Stimulated activated CD8-positive, alpha-beta memory T cell treated with anti-CD3 and anti-CD28 coated beads, Interleukin-4, amount 100 ng/mL, for 48 hours (primary cell): ENCODE measurements at places on chromosomes 11 and 22.

GRCh38 chr22:48318575-48319320 lies 1508.9 kb downstream of the BRD1 start:
- DNase-seq: no peak

GRCh38 chr11:104781719-104782376 lies 116.4 kb downstream of the CASP12 start:
- DNase-seq: no peak

- DNase-seq: no peak
These were observed 48.8 kb downstream of the STIM1 start for GRCh38 chr11:3904228-3904627.

GRCh38 chr11:110092515-110093406 lies at the start of gene ZC3H12C:
TSS of gene ZC3H12C (plus strand) at chr11:110093392. CDS start at chr11:110093412, 20 bp downstream.
- DNase-seq: peak; percentile 62

DNA sequence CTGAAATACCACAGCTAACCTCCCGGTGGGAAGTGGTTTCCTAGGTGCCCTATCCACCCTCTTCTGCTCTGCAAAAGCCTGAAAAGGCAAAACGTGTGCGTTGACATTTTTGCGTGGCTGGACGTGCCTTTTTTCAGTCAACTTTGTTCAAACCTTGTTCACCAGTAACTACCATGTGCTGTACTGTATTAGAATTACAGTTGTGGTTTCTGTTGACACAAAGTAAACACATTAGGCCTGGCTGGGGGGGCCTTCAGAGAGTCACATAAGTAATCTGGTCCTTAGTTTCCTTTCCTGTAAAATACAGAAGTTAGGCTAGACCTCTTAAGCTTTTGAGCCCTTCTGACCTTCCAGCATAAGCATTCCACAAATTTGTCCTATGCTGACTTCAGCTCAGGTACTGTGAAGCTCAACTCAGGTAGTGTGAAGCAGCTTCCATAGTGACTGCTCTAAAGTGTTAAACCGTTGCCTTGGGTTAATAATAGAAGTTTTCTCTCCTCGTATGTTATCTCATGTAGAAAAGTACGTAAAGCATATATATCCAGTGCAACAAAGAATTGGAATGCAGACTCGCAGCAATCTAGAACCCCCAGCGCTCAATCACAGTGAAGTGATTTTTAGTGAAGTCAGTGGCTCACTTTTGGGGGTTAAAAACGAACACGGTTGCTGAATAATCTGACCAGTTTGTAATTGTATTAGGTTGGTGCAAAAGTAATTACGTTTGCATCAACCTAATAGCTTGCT lies 1.8 kb downstream of the EWSR1 start:
- peak; percentile 34 for DNase-seq

DNA sequence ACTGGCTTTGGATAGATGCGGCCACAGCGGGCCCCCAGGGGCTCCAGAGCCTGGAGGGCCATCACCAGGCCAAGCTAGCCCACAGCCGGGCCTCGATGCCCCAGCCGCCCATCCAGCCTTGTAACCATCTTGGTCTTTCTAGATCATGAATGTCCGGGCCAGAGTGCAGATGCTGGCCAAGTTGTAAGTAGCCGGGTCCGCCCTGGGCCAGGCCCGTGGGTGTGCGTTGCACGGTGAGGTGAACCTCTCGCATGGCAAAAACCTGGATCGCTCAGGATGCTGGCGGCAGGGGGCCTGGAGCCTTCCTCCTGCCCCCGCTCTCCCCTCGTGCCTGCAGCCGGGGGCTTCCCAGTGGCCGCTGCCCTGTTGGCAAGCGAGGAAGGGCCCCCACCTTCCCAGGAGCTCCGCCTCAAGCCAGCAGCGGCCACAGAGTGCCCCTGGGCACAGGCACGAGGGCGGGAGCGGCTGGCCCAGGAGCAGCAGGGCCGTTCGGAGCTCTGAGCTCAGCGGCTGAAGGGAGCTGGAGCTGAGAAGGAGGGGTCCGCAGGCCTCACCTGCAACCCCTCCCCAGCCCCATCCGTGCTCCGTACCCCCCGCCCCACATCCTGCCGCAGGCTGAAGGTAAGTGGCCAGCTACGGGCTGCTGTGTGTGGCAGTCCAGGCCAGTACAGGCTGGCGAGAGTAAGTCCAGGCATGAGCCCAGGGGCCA lies 10.9 kb upstream of the MRPL23 start:
- DNase-seq: no peak

GRCh38 chr11:124536520-124536919 lies 6.9 kb downstream of the OR8B12 start:
- DNase-seq: no peak

GRCh38 chr22:20582520-20583361 lies 75.3 kb downstream of the MED15 start:
- DNase-seq: no peak

DNA sequence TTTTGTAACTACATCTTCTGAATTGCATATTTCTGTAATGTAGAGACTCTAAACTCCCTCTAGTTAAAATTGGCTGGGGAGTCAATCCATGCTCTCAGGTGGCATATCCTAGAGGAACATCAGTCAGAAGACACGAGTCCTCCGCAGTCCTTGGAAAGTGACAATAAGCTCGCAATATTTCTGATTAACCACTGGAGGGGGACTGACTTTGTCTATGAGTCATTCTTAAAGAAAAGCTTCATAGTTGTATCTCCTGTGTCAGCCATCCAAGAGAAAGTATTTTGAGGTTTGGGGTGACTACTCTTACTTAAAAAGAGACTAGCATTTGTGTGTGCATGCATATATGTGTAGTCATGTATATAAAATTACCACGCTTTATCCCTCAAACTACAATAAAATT lies 60.2 kb downstream of the SLN start:
- DNase-seq: no peak

GRCh38 chr11:68064926-68065325 lies 26.1 kb downstream of the TCIRG1 start:
- DNase-seq: no peak

DNA sequence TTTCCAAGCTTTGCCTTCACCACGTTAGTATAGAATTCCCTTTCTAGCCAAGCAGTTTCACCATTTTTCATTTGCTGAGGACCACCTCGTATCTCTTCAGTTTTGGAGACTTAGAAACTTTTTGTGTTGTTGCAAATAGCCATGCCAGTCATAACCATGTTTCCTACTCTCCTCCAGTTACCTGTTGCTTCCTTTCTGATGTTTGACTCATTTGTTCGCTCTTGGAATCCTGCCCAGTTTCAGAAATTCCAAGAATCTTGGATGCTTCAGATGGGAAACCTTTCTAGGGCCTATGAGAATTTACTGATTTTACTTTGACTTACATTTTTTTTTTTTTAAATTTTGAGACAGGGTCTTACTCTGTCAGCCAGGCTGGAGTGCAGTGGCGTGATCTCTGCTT lies 65.4 kb downstream of the PPP6R3 start:
- no peak for DNase-seq

- DNase-seq: no peak
These were observed 119.4 kb downstream of the TTC28 start for GRCh38 chr22:28560046-28560742.
